ENCODE measurements at places on chromosomes 4 and X.

- no peak for DNase-seq
Observed at GRCh38 chr4:179858221-179858620, 2385.0 kb upstream of the TENM3 start.

DNA sequence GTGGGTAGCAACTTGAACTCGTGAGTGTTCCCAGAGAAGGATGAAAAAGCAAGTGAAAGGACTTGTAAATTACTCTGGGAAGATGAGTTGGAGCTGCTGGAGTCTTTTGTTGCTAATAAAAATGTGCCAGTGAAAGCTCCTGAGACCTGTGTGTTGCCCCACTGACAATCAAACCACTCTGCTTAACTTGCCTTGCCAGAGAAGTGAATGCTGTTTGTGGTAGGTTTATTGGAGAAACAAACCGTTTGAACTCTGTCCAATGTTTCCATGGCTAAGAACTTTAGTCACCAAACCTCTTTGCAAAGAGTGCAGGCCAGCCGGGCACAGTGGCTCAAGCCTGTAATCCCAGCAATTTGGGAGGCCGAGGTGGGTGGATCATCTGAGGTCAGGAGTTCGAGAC is 586.9 kb downstream of the PCDH7 start:
- no peak for DNase-seq

DNA sequence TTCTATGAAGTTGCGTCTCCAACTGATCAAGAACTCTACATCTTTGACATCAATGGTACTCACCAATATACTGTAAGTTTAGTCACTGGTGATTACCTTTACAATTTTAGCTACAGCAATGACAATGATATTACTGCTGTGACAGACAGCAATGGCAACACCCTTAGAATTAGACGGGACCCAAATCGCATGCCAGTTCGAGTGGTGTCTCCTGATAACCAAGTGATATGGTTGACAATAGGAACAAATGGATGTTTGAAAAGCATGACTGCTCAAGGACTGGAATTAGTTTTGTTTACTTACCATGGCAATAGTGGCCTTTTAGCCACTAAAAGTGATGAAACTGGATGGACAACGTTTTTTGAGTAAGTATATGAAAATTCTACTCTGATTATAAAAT is 162.3 kb downstream of the DCTD start:
- no peak for DNase-seq

GRCh38 chr4:136414981-136415380 is 1117.3 kb downstream of the PCDH18 start:
- DNase-seq: no peak

GRCh38 chr4:11894977-11895376 is 466.3 kb upstream of the HS3ST1 start:
- DNase-seq: no peak

DNA sequence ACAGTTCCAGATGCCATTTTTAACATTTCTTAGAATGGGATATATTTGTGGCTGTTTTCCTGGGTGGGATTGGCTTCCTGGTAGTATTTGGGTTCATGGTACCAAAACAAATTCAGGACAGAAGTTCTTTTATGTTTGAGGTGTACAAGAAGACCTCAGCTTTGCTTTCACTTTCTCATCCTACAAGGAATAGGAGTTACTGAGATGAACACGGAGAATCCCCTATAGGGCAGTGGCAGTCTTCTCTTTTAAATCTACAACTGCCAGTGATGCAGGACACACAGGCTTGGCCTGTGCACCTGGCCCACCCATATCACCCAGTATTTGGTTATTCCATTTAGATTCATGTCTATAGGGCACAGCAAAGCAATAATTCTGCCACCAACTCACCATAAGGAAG is 35.2 kb downstream of the SLC10A7 start:
- no peak for DNase-seq

DNA sequence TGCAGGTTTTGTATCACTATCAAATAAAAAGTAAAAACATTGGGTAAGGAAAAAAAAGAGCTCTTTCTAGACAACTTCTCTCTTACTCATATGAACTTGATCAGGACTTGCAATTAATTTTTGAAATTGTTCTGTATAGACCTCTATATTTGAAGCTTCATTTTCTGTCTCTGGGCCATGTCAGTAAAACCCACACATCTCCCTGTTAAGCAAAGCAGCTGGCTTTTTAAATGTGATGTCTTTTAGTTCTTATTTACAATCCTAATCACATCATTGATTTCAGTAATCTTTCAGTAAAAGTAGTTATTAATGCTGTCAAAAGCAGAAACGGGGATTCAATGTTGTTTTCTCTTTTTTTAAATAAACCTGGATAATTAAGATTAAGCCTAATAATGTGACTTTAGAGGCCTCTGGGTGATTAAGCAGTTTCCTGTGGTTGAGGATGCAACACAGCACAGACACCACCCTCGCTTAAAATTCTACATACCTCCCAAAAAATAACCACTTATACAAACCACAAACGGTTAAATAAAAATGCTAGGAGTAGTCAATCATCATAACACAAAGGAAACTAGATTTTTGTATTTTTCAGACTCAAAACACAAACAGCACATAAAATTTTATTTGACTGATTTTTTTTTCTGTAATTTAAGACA is 5.2 kb upstream of the PCDH10 start:
- DNase-seq: no peak

DNA sequence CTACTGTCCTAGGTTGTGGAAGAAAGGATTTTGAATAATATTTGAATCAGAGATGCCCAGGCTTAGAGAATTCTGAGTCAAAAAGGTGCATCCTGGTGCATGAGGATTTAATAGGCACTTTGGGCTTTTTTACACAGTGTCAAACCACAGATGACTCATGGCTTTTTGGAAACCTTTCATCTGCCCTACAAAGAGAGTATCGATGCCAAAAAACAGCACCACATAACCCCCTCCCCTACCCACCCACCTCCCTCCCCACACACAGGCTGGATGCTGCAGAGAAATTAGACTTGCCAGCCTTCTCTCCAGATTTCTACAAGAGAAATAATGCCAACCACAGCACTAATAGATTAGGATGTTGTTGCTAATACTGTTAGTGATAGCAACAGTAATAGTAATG is 779.3 kb downstream of the NLGN4X start:
- DNase-seq: no peak

Measured in GM06990 (cell line).